ENCODE measurements at places on chromosomes 6 and 20.

- peak within 1 kb of the TSS; percentile 46 for H3K4me3 ChIP-seq
- peaks cover 46% of the 10 kb centered on the region for H3K27me3 ChIP-seq
- H3K36me3 ChIP-seq, result peaks cover 13% of the 10 kb centered on the region
- DNase-seq, result peak; percentile 62
Measured at GRCh38 chr20:58228484-58229197, at the start of gene ANKRD60. TSS of gene ANKRD60 (minus strand) at chr20:58228653. CDS start at chr20:58228653, 0 bp downstream.

DNA sequence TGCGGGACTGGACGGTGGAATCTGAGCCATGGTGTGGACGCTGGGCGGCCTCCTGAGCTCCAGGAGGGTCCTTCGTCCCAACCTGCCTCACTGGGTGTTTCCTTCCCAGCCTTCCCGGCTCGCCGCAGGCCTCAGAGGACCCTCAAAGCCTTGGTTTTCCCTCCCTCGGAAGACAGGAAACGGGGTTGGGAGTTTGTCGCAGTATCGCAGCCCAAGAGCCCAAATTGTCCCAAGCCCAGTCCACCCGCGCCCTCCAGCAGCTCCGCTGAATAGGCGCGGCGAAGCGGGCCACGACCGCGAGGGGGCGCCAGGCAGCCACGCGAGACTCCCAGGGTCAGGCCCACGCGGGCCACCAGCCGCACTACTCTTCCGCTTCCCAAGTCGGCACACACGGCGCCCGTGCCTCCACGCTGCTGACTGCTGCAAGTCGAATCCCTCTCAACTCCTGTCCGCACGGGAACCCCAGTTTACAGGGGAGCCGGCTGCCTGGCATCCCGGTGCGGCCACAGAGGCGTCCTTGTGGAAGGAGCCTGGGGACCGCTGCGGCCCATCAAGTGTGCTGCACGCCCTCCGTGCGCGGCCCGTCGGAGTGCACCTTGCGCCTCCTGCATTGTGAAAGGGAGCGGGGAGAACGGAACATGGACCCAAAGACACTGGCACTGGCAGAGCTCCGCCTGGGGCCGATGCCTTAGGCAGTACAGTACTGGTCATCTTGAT is 40.4 kb upstream of the HMGA1 start:
- peaks cover 10% of the 10 kb centered on the region for H3K27me3 ChIP-seq
- H3K27ac ChIP-seq, result no peak overlapping the region
- peaks cover 6% of the 10 kb centered on the region for H3K4me1 ChIP-seq

DNA sequence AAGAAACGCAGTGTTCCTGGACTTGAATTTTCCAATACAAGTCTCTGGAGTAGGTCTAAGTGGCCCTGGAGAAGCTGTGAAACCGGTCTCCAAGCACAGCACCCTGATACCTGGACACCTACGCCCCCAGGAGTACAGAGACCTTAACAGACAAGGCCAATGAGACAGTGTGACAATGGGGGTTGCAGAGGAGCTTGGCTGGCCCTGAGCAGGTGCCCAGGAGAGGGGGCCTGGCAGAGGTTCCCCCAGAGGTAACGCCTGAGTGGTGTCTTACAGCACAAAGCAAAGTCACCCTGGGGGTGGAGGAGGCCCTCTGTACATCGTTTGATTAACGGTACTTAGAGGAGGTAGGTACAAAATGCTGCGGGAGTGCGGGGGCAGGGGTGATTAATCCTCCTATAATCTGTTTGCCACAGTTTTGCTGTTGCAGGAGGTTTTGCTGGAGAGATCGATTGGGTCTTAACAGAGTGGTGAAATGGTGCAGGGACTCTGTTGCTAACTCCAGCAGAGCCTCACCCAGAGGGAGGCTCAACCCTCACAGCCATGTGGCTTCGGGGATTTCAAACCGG is 37.3 kb upstream of the APCDD1L start:
- no peaks in the 10 kb centered on the region for H3K36me3 ChIP-seq
- no peaks in the 10 kb centered on the region for H3K4me1 ChIP-seq
- DNase-seq, result no peak
- H3K27ac ChIP-seq, result no peak overlapping the region
- H3K27me3 ChIP-seq, result peaks cover 16% of the 10 kb centered on the region

- no peaks in the 10 kb centered on the region for H3K4me1 ChIP-seq
- no peak overlapping the region for H3K4me3 ChIP-seq
- peaks cover 38% of the 10 kb centered on the region for H3K27me3 ChIP-seq
Measured at GRCh38 chr6:14055541-14055940, 62.0 kb upstream of the CD83 start.

GRCh38 chr6:21309807-21310221 is 283.7 kb upstream of the SOX4 start:
- no peaks in the 10 kb centered on the region for H3K27me3 ChIP-seq
- H3K27ac ChIP-seq, result no peak overlapping the region
- H3K36me3 ChIP-seq, result no peaks in the 10 kb centered on the region
- DNase-seq, result no peak
- H3K4me3 ChIP-seq, result no peak overlapping the region

DNA sequence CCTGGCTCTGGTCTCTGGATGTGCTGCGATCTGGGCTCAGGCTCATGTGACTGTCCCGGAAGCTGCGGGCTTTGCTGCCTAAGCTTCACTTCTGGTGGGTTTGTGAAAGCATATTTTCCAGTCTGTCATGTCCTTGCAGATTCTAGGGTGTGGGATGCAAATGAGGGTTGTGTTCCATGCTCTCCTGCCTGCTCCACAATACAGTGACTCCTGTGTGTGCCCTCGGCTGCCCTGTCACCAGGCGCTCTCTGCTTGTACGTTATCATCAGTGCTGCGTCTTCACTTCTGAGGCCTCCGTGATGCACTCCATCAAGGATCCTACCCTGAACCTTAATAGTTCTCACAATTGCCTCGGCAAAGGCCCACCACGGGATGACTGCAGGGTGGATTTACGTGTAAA is 84.2 kb downstream of the TTLL2 start:
- no peaks in the 10 kb centered on the region for H3K36me3 ChIP-seq
- no peak overlapping the region for H3K4me3 ChIP-seq
- no peak for DNase-seq
- H3K4me1 ChIP-seq, result no peaks in the 10 kb centered on the region
- H3K27me3 ChIP-seq, result no peaks in the 10 kb centered on the region
- H3K27ac ChIP-seq, result no peak overlapping the region

- peaks cover 20% of the 10 kb centered on the region for H3K27me3 ChIP-seq
- H3K4me1 ChIP-seq, result peaks cover 45% of the 10 kb centered on the region
- DNase-seq, result no peak
- H3K27ac ChIP-seq, result no peak overlapping the region
- no peaks in the 10 kb centered on the region for H3K36me3 ChIP-seq
Measured at GRCh38 chr20:45998337-45998736, 10.4 kb upstream of the MMP9 start.

DNA sequence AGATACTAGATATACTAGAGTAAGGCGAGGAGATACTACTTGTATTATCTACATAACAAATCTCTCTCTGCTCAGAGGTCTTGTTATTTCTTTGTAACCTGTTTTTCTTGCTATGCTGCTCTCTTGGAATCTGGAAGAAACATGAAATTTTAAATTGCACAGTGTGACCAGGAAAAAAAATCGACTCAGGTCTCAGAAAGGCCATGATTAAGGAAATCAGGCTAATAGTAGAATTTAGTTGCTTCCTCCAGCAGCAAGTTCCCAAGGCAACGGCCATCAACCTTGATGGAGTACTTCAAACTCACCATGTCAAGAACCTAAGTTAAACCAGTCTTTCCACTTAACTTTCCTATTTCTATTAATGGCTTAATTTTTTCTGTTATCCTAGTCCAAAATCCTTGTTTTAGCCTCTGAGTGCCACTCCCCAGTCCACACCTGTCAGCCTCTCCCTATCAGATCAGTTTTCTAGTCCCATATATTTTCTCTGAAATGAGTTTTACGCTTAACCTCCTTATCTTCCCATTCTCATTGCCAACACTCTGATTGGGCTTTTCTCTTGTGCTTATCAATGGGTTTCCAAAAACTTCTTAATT is 87.7 kb upstream of the BEND3 start:
- DNase-seq, result no peak
- no peaks in the 10 kb centered on the region for H3K4me1 ChIP-seq
- peaks cover 2% of the 10 kb centered on the region for H3K36me3 ChIP-seq
- H3K4me3 ChIP-seq, result no peak overlapping the region
- no peak overlapping the region for H3K27ac ChIP-seq

DNA sequence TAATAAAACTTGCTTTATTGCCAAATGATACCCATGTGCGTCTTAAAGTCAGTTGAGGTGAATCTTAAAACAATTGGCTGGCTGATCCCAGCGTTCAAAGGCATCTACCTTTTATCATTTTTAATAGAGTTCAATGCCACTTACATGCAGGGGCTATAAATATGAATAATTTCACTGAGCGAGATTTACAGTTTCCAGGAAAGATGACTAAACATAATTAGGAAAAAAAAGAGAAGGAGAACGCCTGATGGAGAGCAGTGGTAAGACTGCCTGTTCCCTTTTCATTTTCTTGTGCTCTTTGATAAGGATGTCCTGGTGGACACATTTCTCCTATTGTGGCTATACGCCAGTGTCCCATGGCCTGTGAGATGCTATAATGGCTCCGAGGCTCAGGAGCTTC is 139.9 kb upstream of the SLC22A23 start:
- DNase-seq, result no peak
- no peak overlapping the region for H3K4me3 ChIP-seq
- H3K36me3 ChIP-seq, result no peaks in the 10 kb centered on the region
- peaks cover 23% of the 10 kb centered on the region for H3K27me3 ChIP-seq

GRCh38 chr6:106648651-106649308 is 19.4 kb downstream of the QRSL1 start:
- no peaks in the 10 kb centered on the region for H3K27me3 ChIP-seq
- peaks cover 52% of the 10 kb centered on the region for H3K36me3 ChIP-seq
- H3K4me1 ChIP-seq, result no peaks in the 10 kb centered on the region
- no peak overlapping the region for H3K27ac ChIP-seq
- DNase-seq, result no peak

- H3K27me3 ChIP-seq, result peaks cover 3% of the 10 kb centered on the region
- no peak overlapping the region for H3K27ac ChIP-seq
- DNase-seq, result no peak
- H3K36me3 ChIP-seq, result no peaks in the 10 kb centered on the region
- no peak overlapping the region for H3K4me3 ChIP-seq
Measured at GRCh38 chr6:134619789-134620188, 301.9 kb upstream of the SGK1 start.

DNA sequence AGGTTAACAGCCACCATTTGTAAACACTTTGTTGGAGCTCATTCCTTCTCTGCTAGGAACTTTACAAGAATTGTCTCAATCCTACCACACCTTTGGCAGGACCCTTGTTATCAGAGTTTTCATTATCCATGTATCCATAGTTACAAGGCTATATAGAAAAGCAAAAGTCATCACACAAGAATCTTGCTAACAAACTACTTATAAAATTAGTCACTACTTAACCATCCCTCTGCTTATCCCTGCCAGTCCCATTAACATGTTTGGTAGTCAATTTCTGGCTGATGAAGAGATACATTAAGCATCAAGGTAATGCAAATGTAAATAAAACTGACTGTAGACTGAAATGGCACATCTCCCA is 10.4 kb downstream of the ZSWIM3 start:
- H3K27me3 ChIP-seq, result no peaks in the 10 kb centered on the region
- DNase-seq, result no peak
- peaks cover 1% of the 10 kb centered on the region for H3K4me1 ChIP-seq

DNA sequence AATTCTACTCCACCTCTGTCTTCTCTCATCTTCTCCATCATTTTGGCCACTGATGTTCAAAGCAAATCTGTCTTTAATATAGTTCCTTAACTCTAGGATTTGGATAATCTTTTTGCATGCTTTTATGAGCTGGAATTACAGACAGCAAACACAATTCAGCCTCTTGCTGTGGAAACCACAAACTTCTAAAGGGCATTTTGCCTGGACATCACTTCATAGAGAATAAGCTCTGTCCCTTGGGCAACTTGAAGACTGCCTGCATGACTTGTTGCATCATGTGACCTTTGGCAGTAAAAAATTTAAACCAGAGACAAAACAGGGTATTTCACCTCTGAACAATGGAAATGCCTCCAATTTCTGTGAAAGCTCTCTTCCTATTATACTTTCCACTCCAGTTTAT is 74.1 kb upstream of the HDDC2 start:
- no peak for DNase-seq
- H3K27ac ChIP-seq, result no peak overlapping the region
- no peak overlapping the region for H3K4me3 ChIP-seq
- H3K36me3 ChIP-seq, result no peaks in the 10 kb centered on the region
- peaks cover 2% of the 10 kb centered on the region for H3K4me1 ChIP-seq

DNA sequence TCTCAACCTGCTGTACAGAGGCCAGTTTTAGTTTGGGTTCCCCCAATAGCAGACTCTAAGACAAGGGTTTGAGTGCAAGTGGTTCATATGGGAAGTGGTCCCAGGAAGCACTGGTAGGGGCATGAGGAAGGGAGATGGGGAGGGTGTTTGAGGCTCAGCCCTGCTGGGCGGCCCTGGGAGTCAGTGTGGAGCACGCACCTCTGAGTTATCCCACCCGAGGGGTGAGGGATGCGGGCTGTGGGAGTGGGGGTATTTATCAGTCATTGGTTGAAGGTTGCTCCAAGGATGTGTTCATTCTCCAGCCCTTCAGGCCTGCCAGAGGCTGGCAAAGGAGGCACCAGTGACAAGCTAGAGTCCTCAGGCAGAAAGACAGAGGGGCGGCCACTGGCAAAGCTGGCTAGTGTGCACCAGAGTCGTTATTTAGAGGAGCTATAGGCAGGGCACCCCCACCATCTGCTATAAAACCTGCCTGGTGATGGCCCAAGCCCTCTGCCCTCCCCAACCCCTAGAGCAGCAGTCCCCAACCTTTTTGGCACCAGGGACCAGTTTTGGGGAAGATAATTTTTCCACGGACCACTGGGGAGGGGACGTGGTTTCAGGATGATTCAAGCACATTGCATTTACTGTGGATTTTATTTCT is 16.5 kb downstream of the PXMP4 start:
- peaks cover 3% of the 10 kb centered on the region for H3K4me1 ChIP-seq
- H3K4me3 ChIP-seq, result no peak overlapping the region
- H3K36me3 ChIP-seq, result peaks cover 9% of the 10 kb centered on the region
- no peak overlapping the region for H3K27ac ChIP-seq
- H3K27me3 ChIP-seq, result no peaks in the 10 kb centered on the region

- H3K4me1 ChIP-seq, result peaks cover 15% of the 10 kb centered on the region
- no peaks in the 10 kb centered on the region for H3K27me3 ChIP-seq
- no peak for DNase-seq
- H3K27ac ChIP-seq, result no peak overlapping the region
- H3K36me3 ChIP-seq, result peaks cover 4% of the 10 kb centered on the region
Measured at GRCh38 chr6:161029195-161029809, 37.7 kb downstream of the MAP3K4 start.

- H3K4me1 ChIP-seq, result peaks cover 7% of the 10 kb centered on the region
- peaks cover 5% of the 10 kb centered on the region for H3K27me3 ChIP-seq
- no peak overlapping the region for H3K27ac ChIP-seq
- H3K36me3 ChIP-seq, result no peaks in the 10 kb centered on the region
- no peak for DNase-seq
Measured at GRCh38 chr6:144104488-144104887, 9.1 kb upstream of the SF3B5 start.

- peaks cover 7% of the 10 kb centered on the region for H3K27me3 ChIP-seq
- no peak overlapping the region for H3K4me3 ChIP-seq
Measured at GRCh38 chr20:41342474-41343464, 2.1 kb downstream of the LPIN3 start.

DNA sequence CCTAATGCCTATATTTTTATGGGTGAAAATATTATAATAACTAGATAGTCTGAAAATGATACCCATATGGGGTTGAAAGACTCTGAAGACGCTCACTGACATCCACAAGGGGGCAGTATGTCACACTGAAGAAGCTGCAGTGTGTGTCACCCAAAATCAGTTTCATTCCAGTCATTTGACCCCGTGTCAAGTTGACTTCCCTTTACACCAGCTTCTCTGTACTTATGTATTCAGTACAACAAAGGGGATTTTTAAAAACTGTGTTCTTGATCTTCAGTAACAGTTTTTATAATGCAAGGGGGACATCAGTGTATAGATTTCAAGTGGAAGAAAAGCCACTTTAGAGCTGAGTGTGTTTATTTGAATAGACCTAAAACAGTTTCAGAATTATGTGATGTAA is 19.3 kb downstream of the FAXC start:
- DNase-seq, result peak; percentile 50
- no peaks in the 10 kb centered on the region for H3K27me3 ChIP-seq
- no peak overlapping the region for H3K27ac ChIP-seq
- peaks cover 6% of the 10 kb centered on the region for H3K4me1 ChIP-seq
- H3K36me3 ChIP-seq, result no peaks in the 10 kb centered on the region
- H3K4me3 ChIP-seq, result no peak overlapping the region

All from T-helper 2 cell treated with Interferon-gamma antibody and Interleukin-4, amounts not matched to agents 5 μg/mL and 100 μg/mL, for 36 hours (primary cell).